ENCODE measurements at places on chromosomes 7 and 10.

DNA sequence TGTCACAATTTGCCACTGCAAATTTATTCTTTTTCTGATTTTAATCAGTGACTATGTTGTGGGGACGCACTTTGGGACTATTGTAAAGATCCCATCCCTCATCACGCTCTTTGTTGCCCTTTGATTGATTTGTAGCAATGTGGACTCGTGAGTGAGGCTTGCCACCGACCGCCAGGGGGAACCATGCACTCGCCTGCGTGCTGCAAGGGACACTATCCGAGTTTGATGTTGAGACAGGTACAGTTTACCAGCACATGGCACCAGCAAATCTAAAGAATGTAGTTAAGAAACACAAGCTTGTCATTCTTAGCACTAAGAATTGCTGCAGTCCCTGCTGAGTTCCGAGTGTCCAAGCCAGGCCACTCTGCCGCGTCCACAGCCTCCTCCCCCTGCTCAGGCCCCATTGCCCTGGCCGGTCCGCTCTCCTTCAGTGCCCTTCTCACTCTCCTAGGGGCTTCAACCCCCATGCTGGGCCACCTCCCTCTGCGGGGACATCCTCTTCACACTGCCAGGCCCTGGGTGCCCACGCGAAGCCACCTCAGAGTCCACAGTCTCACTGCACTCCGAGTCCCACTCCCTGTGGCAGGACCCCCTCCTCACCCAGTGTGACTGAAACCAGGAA is 2.0 kb upstream of the SFTPA2 start:
- DNase-seq = peak; percentile 45

- DNase-seq = no peak
Observed at GRCh38 chr7:101411508-101411874, 48.8 kb downstream of the COL26A1 start.

DNA sequence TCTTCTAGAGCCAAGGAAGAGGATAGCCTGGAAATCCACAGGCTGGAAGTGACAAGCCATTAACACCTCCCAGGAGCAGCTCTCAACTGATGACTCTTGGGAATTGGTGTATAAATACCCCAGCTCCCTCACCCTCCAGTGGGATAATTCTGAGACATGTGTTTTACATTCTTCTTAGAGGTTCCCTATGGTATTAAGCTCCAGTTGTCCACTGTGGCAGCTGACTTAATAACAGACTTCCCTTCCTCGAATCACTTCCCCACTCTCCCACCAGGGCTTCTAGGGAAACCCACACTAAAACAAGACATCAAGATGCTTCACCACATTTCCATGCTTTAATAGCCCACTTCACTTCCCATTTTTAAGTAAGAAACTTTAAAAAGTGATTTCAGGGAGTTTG is 47.2 kb downstream of the FAM107B start:
- no peak for DNase-seq

DNA sequence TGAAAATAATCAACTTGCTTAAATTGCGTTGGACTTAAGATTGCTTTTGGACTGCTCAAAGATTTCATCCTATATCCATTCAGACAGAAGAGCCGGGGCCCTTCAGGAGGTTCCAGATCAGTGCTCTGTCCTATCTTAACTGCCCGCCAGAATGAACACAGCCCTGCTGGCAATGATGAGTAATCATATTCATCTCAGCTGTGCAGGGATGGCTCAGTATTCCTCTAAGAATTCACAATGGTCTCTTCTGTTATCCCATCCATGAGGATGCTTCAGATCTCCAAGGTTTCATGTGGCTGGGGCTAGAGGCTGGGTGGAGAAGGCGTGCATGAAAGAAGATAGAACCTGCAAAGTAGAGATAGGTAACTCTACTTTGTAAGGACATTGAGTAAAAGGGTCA is 80.0 kb upstream of the NPVF start:
- DNase-seq = no peak

- no peak for DNase-seq
Observed at GRCh38 chr7:32515890-32516550, 20.7 kb downstream of the AVL9 start.

DNA sequence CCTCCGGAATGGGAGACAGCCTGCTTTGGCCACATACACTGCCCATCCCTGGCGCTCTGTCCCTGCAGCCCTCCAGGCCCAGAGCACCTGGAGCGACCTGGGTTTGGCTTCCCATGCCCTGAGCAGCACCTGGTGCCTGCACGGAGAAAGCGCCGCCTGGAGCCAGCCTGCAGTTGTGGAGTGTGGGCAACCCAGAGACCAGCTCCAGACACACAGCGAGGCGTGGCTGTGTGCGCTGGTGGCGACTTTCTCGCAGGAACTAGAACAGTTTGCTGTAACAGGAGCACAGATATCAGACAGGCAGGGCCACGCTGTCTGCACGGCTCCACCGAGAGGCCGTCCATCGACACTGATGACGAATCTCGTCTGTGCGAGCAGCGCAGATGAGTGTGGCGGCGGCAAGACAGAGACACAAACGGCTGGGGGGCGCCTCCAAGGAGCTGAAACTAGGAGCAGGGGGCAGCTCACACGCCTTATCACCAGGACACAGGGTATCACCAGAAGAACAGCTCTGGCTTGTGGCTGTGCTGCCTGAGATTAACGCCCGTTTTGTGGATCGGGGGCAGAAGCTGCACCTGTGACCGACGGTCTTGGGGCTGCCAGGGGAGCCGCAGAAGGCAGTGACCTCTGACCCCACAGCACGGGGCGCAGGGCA is 275.3 kb downstream of the DNAJB6 start:
- no peak for DNase-seq

DNA sequence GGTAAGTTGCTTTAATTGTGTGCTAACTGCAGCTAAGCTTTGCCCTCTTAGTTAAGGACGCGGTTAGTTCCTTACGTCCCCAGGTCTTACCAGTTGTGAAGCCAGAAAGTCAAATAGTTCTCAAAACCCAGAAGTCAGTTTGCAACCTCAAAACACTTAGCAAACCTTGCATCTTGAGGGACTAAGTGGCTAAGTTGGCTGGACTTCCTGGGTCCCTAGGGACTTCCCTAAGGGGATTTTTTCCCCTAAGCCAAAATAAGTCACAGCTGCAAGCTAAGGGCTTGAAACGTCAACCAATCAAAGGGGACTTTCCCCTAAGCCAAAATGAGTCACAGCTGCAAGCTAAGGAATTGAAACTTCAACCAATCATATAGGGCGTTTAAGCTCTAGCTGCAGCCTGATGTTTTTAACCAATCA is 36.2 kb upstream of the HECW1 start:
- DNase-seq = peak; percentile 2

- DNase-seq = no peak
Observed at GRCh38 chr10:69234447-69234846, 14.3 kb downstream of the HKDC1 start.

GRCh38 chr10:90579602-90580242 is 278.1 kb downstream of the HTR7 start:
- no peak for DNase-seq

GRCh38 chr7:16014031-16014430 is 327.5 kb upstream of the MEOX2 start:
- no peak for DNase-seq

- no peak for DNase-seq
Observed at GRCh38 chr7:45407730-45408408, 166.3 kb upstream of the ADCY1 start.

- DNase-seq = peak; percentile 63
Observed at GRCh38 chr7:123797673-123798531, 47.1 kb upstream of the HYAL4 start.

DNA sequence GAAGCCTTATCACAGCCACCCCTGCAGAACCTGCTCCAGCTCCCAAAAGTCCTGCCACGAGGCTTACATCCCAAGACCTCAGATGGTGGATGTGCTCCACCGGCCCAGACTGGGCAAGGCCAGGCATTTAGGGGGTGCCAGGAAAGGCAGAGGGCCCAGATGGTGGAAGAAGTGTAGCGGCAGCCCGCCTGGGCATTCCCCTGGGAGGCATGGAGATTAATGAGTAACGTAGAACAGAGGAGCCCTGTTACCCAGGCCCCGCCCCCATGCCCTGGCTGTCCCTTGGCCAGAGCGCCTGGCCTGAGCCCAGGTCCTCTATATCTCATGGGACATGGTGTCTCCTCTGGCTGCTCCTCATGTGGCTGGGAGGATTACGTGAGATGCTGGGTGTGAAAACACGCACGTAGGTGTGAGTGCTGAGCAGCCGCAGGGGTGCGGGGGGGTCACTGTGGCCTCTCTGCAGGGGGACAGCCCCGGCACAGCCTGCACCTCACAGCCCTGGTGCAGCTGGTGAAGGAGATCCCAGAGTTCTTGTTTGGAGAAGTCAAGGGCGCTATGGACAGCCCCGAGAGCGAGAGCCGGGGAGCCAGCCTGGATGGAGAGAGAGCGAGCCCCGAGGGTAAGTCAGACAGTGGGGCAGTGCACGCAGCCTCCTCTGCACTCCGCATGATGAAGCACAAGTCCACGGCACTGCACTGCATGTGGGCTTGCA is 52.9 kb downstream of the ZNF467 start:
- DNase-seq = no peak

- peak; percentile 75 for DNase-seq
Observed at GRCh38 chr10:76559892-76560220, 1077.8 kb downstream of the KCNMA1 start.

All from fibroblast of gingiva (primary cell).